ELF-1 (cell line): ENCODE measurements at places on chromosomes 12 and 14.

DNA sequence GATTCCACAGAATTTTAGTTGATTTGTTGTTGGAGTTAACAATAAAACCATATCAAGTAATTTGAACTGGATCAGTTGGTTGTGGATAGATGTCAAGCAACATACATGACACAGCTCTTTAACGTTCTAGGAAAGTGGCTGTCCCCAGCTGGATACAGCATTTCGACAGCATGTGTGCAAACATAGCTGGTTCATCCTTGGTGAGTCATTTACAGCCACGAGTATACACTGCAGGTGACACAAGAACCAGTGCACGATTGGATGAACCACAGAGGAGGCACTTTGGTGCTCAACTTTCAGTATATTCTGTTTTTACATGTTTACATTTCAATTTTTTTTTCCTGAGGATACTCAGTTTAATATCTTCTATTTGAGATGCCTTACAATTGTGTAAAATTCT lies 242.4 kb downstream of the TMEM117 start:
- DNase-seq: no peak

- no peak for DNase-seq
These were observed 248.0 kb downstream of the RASSF9 start for GRCh38 chr12:85588221-85588620.

GRCh38 chr14:42523666-42524065 lies 917.0 kb downstream of the LRFN5 start:
- DNase-seq: no peak

DNA sequence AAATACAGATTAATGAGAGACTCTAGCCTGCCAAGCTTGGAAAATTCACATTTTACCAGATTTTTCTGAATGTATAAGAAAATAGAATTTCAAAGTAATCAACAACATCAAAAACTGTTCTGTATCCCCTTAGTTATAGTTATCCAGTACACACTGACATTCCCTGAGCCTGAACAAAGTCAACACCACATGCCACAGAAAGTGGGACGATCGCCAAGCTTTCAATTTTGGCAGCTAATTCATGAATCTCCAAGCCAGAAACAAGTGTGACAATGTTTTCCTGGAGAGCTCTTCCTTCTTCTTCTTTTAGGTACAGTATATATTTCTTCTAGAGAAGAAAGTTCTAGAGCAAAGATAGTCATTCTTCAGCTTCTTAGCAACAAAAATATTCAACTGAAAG lies 290.2 kb downstream of the PRKD1 start:
- DNase-seq: no peak

GRCh38 chr12:76766161-76766560 lies 2.2 kb downstream of the ZDHHC17 start:
- no peak for DNase-seq

- DNase-seq: no peak
These were observed 278.2 kb downstream of the PDZRN4 start for GRCh38 chr12:41466300-41466699.

GRCh38 chr12:106273491-106273890 lies 25.7 kb upstream of the CKAP4 start:
- DNase-seq: no peak

- DNase-seq: peak; percentile 60
These were observed at the start of gene GPD1 for GRCh38 chr12:50103767-50104321. GPD1 (plus strand) TSS chr12:50104008; CDS start chr12:50104051, 43 bp downstream.

- DNase-seq: no peak
These were observed 11.9 kb downstream of the NRDE2 start for GRCh38 chr14:90319634-90320541.

GRCh38 chr12:43493261-43493797 lies 58.7 kb downstream of the ADAMTS20 start:
- DNase-seq: no peak

- DNase-seq: no peak
These were observed 8.7 kb upstream of the PPM1A start for GRCh38 chr14:60240139-60240856.

GRCh38 chr12:19431407-19432308 lies 7.6 kb upstream of the AEBP2 start:
- DNase-seq: peak; percentile 53

DNA sequence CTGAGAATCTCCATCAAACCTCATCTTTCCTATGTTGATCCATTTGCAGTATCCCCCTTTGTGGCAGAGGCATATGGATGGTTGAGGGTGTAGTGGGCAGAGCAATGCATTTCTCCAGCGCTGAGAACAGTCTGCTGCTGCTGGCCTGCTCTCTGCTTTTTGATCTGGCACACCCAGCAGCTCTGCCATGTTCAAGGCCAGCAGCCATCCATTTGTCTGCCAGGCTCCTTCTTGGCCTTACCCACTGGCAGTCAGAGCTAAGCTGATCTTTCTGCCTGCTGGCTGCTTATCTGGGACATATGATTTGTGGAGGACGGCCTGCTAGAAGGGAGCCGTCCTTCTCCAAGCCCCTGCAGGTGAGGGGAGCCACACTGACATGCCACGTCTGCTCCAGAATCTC lies 17.0 kb downstream of the NPC2 start:
- DNase-seq: no peak

GRCh38 chr14:90743826-90744225 lies 72.4 kb downstream of the TTC7B start:
- DNase-seq: no peak

- DNase-seq: no peak
These were observed 751 bp upstream of the HRK start for GRCh38 chr12:116881877-116882507.

- DNase-seq: no peak
These were observed 17.4 kb downstream of the JDP2 start for GRCh38 chr14:75445236-75445635.

GRCh38 chr14:35385042-35385839 lies 19.3 kb downstream of the NFKBIA start:
- peak; percentile 41 for DNase-seq

GRCh38 chr12:19946550-19946949 lies 421.8 kb upstream of the PDE3A start:
- no peak for DNase-seq

GRCh38 chr12:108101605-108102175 lies 27.4 kb upstream of the WSCD2 start:
- peak; percentile 12 for DNase-seq

- DNase-seq: no peak
These were observed 453 bp upstream of the SLC4A8 start for GRCh38 chr12:51424094-51424661.

DNA sequence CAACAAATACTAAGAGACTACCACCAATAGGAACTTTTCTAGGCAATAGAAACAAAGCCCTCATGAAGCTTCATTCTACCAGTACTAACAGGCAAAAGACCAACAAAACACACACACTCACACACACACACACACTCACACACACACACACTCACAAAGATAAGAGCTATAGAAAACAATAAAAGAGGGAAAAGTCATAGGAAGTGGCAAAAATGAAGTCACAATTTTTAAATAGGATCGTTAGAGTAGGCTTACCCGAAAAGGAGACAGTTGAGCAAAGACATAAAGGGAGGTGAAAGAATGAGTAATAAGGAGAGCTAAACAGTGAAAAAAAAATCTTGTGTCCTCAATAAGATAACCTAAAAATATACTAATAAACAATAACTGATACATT lies 66.5 kb downstream of the C2CD5 start:
- DNase-seq: no peak

DNA sequence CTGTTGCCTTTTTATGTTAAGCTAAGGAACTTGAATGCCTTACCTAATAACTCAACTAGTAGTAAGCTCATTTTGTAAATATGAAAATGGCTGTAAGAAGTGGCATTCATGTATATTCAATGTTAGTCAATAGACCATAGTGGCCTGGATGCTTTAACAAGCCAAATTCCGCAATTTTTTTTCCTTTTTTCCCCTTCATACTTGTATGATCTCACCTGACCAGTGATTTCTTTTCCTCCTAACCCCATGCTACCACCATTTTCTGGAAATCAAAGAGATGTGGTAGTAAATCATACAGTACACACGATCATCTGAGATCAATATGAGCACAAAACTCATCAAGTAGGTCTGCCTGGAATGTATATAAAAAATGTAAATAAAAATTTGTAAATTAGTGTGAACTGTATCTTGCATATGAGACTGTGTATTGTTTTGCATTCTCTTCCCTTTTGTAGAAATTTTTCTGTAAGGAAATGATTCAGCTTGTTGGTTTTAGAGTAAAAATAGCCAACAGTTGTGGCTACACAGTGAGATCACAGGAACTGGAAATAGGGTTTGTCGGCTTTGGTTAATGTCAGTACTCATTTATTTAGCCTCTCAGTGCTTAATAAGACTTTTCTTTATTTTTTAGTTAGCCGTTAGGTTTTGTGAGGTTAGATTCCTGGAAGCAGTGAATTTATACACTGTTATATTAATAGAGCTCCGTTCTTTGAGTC lies 62.5 kb downstream of the ETNK1 start:
- no peak for DNase-seq

DNA sequence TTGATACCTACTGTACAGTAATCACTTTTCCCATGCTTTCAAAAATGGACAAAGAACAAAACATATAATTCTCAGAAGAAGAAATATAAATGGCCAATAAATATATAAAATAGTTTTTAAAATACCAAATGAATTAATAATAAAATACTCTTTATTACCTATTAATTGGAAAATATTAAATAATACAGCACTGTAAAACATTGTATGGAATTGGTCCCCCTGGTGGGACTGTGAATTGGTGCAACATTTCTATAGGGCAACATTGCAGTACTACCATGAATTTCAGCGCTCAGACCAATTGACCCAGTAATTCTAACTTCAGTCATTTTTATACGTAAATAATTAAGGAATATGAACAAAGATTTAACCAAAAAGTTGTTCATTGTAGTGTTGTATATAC lies 162.6 kb downstream of the PELI2 start:
- DNase-seq: no peak

GRCh38 chr14:68216079-68216478 lies 396.5 kb downstream of the RAD51B start:
- DNase-seq: no peak

GRCh38 chr14:81324011-81324410 lies 76.1 kb downstream of the STON2 start:
- peak; percentile 86 for DNase-seq

DNA sequence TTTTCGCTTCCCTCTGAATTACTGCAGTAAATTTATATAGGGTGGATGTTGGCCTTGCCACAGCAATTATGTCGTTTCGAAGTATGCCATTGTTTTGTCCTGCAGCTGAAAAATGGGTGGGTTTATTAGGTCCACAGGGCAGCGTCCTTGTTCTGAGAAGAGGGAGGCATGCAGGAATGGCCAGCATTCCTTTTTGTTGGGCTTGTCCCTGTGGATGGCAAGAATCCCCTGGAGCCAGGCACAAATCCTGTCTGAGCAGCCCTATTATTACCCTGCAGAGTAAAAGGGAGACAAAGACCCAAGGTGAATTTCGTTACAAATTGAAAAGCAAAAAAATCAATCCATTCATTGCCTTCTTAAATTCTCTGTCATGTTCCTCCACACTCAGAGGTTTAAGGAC lies 88.1 kb downstream of the CHST11 start:
- peak; percentile 71 for DNase-seq

DNA sequence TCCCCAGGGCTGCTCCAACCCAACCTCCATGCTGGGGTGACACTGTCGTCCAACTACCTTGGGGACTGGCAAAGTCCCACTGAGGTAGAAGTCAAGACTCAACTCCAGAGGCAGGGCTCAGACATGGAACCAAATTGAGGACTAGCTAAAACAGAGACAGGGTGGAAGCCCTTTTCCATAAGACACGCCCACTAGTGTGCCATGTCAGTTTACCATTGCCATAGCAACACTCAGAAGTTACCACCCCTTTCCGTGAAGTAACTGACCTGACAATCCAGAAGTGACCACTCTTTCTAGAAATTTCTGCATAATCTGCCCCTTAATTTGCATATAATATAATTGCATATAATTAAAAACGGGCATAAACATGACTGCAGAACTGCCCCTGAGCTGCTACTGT lies 409.6 kb downstream of the MED13L start:
- DNase-seq: peak; percentile 34

DNA sequence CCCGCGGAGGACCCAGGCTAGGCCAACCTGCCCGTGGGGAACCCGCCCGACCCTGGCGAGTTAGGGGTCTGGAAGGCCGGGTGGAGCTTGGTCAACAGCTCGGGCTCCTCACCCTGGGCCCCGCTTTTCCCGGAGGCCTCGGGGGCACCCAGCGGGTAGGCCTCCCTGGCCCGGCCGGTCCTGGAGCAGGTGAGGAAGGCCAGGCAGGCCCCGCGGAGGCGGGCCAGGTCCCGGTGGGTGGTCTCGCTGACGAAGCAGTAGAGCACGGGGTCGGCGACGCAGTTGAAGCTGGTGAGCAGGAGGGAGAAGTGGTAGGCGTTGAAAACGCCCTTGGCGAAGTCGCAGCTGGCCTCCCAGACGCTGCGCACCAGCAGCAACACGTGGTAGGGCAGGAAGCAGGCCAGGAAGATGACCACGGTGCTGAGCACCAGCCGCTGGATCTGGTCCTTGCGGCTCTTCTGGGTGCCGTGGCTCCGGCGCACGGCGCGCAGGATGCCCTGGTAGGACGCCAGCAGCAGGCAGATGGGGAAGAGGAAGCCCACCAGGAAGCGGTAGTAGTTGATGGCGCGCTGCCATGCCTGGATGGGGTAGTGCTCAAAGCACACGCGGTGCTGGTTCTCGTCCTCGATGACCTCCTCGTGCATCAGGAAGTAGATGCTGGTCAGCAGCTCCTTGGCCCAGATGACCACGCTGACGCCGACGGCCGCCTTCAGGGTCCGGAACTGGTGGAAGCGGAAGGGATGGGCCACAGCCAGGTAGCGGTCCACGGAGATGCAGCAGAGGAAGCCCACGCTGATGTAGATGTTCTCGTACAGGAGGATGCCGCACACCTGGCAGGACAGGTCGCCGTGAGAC lies 10.3 kb downstream of the GPR68 start:
- DNase-seq: no peak

GRCh38 chr12:119363037-119363436 lies 28.5 kb downstream of the CCDC60 start:
- no peak for DNase-seq

DNA sequence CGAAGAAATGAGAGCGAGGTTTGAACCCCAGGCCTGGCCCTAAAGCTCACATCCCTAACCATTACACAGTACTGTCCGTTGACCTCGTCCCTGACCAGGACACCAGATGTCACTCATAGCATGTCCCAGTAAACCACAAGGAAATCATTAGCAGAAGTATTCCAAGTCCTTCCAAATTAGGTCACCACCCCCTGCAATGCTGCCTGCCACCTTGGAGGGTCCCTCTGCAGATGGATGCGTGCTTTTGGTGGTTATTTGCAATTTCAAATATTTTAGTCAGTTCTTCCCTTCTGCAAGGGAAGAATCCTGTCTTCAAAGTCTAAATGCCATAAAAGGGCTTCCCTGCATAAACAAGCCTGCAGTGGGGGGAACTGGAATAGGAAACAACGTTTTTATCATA lies 71.3 kb downstream of the CLMN start:
- no peak for DNase-seq
